ENCODE measurements at places on chromosomes 6 and 20.

DNA sequence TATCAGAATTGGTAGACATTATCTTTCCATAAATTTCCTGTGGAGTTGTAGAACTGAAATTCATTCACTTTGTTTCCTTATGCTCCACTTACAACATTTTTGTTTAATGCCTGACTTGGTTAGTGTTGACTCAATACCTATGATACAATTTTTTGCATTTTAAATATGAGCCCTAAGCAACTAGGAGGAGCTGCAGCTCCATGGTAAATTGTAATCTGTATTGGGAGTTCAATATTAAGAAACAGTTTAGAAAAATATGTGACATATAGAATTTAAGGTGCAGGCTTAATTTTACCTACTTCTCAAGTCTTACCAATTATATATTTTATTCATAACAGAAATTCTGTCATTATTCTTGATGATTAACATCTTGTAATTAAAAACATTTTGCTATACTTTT is 868.3 kb downstream of the EYS start:
- no peak for DNase-seq

- no peak for DNase-seq
Measured at GRCh38 chr6:82076916-82077315, 170.6 kb downstream of the IBTK start.

- no peak for DNase-seq
Measured at GRCh38 chr20:7361321-7361720, 578.9 kb downstream of the HAO1 start.

DNA sequence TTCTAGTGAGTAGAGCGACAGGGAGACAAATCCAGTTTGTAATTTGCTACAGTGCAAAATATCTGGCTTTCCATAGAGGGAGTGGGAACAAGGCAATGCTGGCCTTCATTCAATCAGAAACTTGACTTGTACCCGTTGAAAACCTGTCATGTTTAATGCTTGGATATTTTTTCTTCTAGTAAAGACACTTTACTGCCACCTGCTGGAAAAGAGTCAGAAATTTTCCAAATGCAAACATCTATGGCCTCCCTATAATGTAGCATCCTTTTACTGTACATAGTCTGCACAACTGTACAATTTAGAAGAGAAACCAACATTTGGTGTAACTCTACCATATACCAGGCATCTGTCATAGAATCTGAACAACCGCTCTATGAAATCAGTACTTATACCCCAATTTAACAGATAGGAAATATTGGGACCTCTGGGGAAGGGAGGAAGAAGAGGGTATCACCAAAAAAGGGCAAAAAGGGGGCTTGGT is 16.7 kb upstream of the TBC1D20 start:
- no peak for DNase-seq

- no peak for DNase-seq
Measured at GRCh38 chr20:4088766-4089165, 73.4 kb upstream of the RNF24 start.

DNA sequence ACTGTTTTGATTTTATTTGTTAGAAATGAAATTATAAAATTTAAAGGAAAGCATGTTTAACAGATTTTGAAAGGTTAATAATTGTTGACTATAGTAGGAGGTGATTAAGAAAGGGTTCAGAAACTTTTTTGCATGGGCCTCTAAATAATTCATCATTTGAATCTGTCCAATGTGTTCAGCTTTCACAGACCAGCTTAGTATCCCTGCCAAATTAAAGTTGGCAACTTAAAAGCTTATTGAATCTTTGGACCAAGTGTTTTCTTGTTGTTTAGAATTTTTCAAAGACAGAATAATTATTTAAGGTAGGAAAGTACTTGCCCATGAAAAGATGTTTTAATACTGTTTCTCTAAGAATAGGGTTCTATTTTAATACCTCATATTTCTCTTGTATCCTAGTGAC is 466.0 kb downstream of the GJA1 start:
- DNase-seq = no peak

- DNase-seq = no peak
Measured at GRCh38 chr6:28988536-28989311, 16.4 kb downstream of the ZNF311 start.
